ENCODE measurements at places on chromosomes 12 and 14.

GRCh38 chr14:38593476-38593875, 337.6 kb upstream of the CLEC14A start:
- no peak for DNase-seq

DNA sequence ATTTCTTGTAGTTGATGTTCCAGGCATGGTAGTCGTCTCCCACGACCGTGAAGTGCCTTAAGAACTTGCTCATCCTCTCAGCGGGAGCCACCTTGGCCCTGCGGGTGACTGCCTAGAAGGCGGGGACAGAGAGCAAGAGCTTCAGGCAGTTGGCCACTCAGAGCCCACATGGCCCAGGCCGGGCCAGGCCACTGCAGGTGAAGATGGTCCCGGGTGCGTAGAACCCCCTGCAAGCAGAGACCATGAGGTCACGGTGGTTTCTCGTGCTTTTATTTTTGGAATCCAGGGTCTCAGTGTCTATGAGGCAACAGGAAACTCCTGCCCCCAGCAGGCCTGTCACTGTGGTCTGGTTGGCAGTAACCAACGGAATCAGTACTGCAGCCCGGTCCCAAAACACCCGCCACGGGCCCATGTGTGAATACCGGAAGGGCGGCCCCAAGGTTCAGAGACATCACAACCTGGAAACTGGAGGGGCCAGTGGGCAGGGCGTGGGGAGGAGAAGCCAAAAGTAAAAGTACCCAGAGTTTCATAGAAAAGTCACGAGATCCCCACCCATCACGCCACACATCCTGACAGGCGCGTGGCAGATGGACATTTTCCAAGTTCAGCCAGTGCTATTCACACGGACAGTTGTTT, 27.5 kb downstream of the HVCN1 start:
- no peak for DNase-seq

DNA sequence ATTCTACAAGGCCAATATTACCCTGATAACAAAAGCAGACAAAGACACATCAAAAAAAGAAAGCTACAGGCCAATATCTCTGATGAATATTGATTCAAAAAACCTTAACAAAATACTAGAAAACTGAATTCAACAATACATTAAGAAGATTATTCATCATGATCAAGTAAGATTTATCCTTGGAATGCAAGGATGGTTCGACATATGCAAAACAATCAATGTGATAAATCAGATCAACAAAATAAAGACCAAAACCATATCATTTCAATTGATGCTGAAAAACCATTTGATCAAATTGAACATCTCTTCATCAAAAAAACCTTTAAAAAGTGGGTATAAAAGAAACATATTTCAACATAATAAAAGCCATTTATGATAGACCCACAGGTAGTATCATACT, 117.3 kb downstream of the CPNE8 start:
- no peak for DNase-seq

DNA sequence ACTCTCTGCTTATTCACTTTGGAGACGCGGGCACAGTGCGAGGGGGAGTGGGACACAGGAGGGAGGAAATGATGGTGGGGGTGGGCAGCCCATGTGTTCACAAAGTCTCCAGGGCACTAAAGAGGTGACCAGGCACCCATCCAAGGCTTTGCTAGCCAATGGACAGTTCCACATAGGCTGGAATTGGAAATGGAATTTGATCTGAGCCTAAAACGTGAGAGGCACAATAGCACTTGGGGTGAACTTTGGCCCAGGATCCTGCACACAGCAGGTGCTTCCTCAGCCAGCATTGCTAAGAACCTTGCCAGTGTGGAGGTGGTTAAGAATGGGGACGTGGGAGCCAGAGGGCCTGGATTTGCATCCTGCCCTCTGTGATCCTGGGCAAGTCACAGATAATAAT, 193.8 kb downstream of the CHST11 start:
- DNase-seq: no peak

GRCh38 chr14:86515195-86515594, 985.3 kb downstream of the FLRT2 start:
- DNase-seq: no peak

DNA sequence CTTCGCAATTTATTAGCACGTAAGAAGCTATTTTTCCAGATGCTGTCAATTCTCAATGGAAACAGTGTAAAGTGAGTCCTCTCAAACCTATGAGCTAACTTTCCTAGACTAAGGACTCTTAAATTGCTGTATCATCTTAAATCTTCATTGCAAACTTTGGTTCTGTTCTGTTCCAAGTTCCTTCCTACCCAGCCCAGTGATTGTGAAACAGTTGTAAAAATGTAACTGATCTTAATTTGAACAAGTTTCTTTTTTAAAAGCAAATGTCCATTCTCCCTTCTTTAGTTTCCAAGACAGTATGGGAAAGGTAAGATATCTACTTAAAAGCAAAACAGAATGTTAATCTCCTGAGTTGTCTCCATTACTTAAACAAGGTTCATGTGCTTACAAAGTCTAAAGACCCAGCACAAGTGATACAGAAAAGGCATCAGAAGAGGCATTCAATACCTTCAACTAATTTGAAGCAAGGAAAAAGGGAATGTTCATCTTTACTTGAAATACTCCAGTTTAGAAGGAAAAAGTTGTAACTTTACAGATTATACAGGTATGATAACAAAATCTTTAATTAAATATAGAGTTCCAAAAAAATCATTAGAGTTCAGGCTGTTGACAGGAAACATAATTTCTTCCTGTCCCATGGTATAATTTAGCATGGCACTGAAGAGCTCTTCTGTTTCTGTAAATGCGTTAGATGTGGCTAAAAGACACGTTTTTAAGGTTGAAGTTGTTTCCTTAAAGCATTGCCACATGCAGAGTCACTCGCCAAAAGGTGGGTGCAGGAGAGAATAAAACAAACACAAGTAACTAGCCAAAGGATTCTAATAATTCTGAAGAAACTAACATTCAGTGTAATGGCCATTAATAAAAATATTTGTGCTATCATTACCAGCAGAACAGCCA, 101.5 kb upstream of the USP15 start:
- DNase-seq: no peak

GRCh38 chr12:96510306-96510764, 21.0 kb downstream of the CFAP54 start:
- no peak for DNase-seq

GRCh38 chr12:42574851-42575266, 14.7 kb downstream of the PRICKLE1 start:
- no peak for DNase-seq

- no peak for DNase-seq
Observed at GRCh38 chr14:57991353-57991752, 125.5 kb upstream of the SLC35F4 start.

DNA sequence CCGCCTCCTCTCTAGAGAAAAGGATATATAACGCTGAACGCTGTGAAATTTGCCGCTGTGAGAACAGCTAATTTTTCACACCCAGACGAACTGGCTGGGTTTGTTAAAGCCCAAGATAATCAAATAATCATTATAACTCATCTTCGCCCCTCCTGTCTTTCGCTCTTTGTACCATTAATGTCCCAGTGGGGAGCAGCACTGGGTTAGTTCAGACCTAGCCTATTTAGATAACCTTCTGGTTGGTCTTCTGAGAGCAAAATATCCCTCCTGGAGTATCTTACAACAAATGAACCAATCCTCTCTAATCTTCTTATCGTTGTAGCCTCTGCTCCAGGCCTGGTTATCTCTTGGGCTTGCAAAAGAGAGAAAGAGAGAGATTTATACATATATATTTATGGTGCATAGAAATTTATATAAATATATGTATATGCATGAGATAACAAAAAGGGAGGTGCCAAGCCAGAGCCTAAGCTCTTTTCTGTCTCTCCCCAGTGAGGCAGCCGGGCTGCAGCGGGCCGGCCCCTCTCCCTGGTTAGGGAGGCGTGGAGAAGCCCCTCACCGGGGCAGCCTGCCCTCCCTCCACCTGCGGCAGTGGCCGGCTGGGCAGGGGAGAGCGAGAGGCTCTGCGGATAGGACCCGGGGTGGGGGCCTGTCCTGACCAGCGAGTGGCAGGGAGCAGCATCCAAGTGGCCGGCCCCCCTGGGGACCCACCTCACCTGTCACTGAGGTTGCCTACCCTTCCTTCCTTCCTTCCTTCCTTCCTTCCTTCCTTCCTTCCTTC, 202.0 kb upstream of the LHX5 start:
- no peak for DNase-seq

DNA sequence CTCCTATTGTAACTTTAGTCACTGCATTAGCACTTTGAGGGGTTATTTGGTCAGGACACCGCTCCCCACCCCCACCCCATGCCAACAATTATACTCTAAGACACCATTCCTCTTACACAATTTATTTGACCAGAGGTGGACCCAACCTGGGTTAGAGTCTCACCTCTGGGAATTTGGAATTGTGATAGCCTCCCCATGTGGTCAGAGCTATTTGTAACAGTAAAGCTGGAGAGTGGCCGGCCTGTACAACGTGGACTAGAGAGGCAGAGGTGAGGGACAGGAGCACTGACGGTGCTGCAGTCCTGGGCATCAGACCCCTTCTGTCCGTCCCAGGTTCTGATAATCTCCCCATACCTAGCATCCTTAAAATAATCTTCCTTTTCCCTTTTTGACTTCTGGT, 3.3 kb upstream of the HAL start:
- DNase-seq: no peak

GRCh38 chr12:113006641-113007040, 28.3 kb downstream of the OAS2 start:
- no peak for DNase-seq

GRCh38 chr12:93380480-93381121, 2.9 kb downstream of the NUDT4 start:
- DNase-seq: no peak

DNA sequence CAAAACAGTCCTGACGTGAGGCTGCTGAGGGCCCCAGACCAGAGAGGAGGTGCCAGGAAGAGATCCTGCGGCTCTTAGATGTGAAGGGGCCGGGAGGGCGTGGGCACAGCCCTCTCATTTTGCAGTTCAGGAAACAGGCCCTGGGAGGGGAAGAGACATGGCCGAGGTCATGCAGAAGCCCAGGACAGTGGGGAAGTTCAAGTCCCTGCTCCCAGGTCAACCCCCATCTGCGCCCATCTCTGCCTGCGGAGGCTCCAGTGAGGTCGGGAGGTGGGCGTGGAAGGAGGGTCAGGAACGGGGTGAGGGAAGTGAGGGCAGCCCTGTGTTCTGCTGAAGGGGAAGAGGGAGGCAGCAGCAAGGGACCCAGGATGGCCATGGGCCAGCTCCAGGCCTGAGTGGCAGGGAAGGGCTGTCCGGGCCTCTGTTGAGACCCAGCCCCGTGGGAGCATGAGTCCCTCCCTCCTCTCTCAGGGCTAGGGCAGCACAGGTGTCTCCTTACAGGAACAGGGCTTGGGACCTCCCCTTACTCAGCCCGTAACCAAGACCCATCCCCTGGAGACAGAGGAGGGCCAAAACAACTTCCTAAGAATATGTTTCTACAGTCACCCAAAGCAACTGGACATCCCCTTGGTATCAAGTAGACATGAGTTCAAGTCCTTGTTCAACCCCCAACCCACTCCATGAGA, 90.8 kb downstream of the LGMN start:
- no peak for DNase-seq

DNA sequence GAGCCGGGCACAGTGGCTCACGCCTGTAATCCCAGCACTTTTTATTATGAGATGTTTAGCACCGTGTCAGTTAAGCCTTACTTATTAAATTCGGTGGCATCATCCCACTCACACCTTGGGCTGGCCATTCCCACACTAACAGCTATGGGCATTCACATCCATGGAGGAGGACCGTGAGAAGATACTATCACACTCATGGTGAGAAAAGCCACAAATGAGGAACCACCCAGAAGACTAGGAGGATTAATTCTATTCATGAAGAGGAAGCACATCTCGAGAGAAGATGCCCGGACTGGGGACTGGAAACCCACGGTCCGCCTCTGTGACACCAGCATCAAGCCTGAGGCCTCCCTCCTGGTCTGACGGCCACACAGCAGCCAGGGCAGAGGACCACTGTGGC, 4.9 kb downstream of the CDC42BPB start:
- no peak for DNase-seq

GRCh38 chr14:21300892-21301291, 21.0 kb downstream of the RPGRIP1 start:
- no peak for DNase-seq

DNA sequence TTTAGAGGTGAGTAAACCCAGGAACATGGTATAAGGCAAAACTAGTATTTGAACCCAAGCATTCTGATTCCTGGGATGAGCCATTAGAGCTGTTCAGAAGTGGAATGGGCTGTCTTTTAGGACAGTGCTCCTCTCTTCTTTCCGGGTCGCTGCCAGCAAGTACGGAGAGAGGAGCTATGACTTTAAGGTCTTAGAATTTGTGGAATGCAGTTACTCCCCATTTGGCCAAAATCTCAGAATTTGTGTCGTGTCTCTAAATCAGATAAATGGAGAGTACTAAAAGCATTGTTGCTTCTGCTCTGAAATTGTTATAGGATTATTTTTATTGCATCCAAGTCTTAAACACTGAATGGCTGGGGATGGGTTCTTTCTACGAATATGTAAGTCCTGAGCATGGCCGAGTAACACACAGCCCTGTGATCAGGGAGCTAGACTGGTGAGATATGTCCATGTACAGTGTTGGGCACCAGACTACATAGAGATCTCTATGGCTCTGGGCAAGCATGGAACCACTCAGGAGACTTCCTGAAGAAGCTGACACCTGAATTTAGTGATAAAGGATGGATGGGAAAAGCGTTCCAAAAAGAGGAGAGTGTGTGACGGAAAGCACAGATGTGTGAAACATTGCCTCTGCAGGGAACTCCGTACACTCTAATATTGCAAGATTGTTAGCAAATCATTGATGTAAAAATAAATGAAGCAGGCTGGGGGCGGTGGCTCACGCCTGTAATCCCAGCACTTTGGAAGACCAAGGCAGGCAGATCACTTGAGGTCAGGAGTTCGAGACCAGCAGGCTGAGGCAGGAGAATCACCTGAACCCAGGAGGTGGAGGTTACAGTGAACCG, 184.7 kb downstream of the SRGAP1 start:
- no peak for DNase-seq

DNA sequence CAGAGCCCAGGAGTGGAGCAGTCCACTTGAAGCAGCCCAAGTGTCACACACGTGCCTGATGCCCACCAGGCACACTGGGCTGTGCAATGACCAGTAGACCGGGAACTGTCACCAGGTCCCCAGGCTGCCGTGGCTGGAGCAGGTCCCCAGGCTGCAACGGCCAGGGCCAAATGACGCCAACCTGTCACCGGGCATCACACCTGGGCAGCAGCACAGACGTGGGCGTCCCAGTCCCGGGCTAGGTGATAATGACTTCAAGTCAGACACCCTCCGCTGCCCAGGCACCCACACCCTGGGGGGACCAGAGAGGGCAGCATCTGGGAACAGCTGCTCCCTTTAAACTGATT, 30.6 kb upstream of the MMP17 start:
- DNase-seq: no peak

- DNase-seq: no peak
Observed at GRCh38 chr14:28772613-28773012, 6.0 kb downstream of the FOXG1 start.

Data from activated T-helper 1 cell treated with Interleukin-2 at 50 U/mL for 16 hours (primary cell).